KG1 (cell line): ENCODE measurements at places on chromosomes 5 and 9.

GRCh38 chr9:27672718-27673117, 99.4 kb upstream of the C9orf72 start:
- DNase-seq, result no peak

- DNase-seq, result no peak
Measured at GRCh38 chr5:67156976-67157583, 39.5 kb downstream of the CD180 start.

GRCh38 chr5:78958672-78959445, 26.3 kb downstream of the ARSB start:
- no peak for DNase-seq

DNA sequence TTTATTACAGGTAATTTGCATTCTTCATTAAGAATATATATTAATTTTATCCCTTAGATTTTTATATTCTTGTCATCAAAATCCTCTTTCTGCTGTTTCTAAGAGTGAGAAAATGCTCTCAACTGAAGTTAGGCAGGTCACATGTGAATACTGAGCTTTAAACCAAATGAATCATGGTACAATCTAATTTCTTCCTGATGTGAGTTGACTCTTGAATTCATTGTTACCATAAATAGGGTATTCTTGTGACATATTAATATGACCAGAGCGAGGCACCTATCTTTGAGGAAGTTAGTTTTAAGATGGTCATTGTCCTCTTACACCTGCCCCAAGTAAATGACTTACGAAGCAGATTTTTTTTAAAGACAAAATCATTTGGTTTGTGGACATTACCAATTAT, 17.4 kb downstream of the C9orf85 start:
- no peak for DNase-seq

- DNase-seq, result no peak
Measured at GRCh38 chr9:32136700-32137339, 247.6 kb upstream of the ACO1 start.

DNA sequence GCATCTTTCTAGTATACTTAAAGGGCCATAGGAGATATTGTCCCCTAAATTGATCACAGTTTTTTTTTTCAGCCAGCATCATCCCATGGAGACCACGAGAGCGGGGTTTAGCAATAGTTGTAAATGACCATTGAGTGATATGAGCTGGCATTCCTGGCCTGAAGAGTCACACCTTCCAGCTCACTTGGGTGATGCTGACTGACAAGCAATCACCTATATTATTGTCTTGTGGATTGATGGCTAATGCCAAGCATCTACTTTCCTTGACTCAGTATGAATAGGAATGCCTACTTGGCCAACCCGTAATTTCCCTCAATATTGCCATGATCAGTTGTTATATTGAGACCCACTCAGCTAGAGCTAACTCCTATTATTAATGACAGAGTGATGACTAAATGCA, 70.5 kb downstream of the ADAMTSL1 start:
- DNase-seq, result no peak

GRCh38 chr5:41176952-41177351, 36.4 kb downstream of the C6 start:
- DNase-seq, result no peak

DNA sequence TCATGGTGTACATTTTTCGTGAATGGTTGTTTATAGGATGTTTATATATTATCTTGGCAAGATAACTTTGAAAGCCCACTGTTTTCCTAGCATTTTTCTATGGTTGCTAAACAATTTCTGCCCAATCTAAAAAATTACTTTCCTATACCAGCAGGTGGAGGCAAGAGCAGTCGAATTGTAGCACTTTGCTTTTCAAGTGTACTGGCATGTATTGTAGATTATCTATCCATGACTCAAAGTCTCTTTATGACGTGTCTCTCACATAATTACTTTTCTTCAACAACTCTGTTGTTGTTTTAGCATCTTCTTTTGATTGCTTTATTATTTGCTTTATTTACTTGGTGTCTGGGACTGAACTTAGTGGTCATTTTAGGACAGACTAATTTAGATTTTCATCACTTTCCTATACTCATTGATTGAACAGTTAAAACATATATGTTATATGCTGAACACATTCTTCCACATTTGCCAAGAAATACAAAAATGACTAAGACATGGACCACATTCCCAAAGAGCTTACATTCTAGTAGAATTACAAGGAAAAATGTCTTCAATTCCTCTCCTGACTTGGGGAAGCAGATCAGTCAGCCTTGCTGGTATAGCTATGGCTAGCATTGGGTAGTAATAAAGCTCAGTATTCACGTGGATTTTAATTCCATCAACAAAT, 20.7 kb downstream of the NLN start:
- DNase-seq, result no peak

- DNase-seq, result no peak
Measured at GRCh38 chr5:116237917-116238500, 153.2 kb downstream of the COMMD10 start.

GRCh38 chr5:54443270-54443669, 12.2 kb upstream of the HSPB3 start:
- DNase-seq, result no peak

GRCh38 chr9:2623288-2624050, 1.9 kb downstream of the VLDLR start:
- DNase-seq, result no peak

- DNase-seq, result no peak
Measured at GRCh38 chr9:97046228-97046627, 7.3 kb upstream of the CTSV start.

GRCh38 chr5:180598316-180598701, 7.0 kb upstream of the SCGB3A1 start:
- DNase-seq, result no peak

- DNase-seq, result no peak
Measured at GRCh38 chr5:142275496-142275895, 49.3 kb downstream of the SPRY4 start.

- DNase-seq, result no peak
Measured at GRCh38 chr5:165094782-165095181, 1589.4 kb downstream of the MAT2B start.

DNA sequence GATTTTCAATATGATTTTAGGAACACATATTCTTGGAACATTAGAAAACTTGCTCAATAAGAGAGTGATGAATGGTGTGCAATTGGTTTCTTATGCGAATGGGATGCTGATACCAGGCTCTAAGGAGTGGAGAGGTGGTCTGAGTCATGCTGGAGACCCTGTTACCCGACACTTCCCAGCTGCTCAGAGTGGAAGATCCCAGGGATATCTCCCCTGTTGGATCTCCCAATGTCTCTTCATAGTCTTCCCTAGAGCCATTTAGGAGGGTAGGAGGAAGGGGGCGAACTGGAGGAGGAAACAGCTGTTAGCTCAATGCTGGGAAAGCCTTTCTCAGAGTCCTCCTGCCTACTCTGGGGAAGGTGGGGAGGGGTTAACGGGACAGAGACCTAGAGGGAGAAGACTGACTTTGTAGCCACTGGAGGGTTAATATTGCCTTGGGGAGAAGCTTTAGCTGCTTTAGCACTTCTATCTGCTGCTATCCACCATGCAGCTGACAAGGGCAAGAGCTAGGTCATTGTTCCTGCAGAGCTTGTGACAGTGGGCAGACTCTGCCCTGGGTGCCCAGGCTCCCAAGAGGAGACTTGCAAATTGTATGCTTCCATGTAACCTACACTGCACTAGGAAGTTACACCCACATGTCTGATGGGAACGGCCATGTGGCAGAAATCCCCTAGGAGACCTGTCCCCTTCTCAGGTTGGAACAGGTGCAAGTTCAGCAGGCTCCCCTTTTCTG, 301.0 kb downstream of the GADD45G start:
- no peak for DNase-seq
